Left lung (tissue), 14 donors: ENCODE measurements at places on chromosomes 1 and 21. TPM values are rescaled to one million over a fixed set of nuclear protein-coding genes. Genes with fewer than 3 reads are reported as not detected.
A peak's percentile ranks its signal among the peaks of the same experiment; 100 is the strongest.

- no peak for DNase-seq
These were observed 53.2 kb upstream of the PARP1 start for GRCh38 chr1:226461087-226461486.

Gene PLEKHG5
- polyA plus RNA-seq = 22.8 TPM

- peak; percentile 25 for DNase-seq
These were observed 9.1 kb upstream of the PCNX2 start for GRCh38 chr1:233304489-233305102.

Gene FCGR2B
- polyA plus RNA-seq = 0.63 TPM

DNA sequence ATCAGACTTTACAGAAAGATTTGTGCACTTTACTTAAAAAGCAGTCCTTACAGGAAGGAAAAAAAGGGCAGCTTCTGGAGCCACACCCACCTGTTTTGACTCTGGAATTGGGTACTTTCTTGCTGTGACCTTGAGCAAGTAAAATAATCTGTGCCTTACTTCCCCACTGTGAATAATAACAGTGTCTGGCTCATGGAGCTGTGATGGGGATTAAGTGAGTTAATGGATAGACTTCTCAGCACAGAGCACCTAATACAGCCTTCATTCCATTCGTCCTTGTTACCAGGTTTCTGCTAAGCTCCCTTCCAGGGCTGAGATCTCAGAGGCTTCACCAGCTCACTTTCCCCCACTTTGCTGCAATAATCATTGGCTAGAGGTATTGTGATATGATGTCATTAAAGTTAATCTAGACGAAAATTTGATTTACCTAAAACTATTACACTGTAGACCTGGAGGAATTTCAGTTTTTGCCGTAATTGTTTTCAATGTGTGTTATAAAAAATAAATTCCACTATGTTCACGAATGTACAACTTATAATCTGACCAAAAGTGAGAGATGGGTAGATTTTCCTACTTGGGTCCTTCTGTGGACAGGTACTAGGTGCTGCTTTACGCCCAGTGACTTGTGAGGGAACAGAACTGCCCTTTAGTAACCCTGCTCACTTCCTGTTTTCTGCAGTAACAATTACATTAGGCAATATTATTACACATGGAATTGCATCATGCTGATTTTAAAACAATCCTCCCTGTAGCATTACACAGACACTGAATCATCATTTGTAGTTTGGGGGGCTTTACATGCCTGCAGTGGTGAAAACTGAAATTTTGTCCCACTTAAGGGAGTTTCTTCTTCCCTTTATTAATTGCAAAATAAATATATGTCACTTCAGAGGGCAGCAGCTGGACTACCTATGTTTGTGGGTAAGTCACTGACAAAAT, 19.7 kb upstream of the ABCG1 start:
- no peak for DNase-seq

- no peak for DNase-seq
These were observed 51.4 kb upstream of the LRIG2 start for GRCh38 chr1:113021430-113022085.
